ENCODE measurements at places on chromosomes 6 and 20. TPM values are rescaled to one million over a fixed set of nuclear protein-coding genes. Genes with fewer than 3 reads are reported as not detected.

Gene DEFB132
- total RNA-seq, result not detected

Gene GNMT
- total RNA-seq, result 630 TPM

Gene PBOV1
- not detected for total RNA-seq

Gene LY6G5C
- total RNA-seq, result 4.4 TPM

DNA sequence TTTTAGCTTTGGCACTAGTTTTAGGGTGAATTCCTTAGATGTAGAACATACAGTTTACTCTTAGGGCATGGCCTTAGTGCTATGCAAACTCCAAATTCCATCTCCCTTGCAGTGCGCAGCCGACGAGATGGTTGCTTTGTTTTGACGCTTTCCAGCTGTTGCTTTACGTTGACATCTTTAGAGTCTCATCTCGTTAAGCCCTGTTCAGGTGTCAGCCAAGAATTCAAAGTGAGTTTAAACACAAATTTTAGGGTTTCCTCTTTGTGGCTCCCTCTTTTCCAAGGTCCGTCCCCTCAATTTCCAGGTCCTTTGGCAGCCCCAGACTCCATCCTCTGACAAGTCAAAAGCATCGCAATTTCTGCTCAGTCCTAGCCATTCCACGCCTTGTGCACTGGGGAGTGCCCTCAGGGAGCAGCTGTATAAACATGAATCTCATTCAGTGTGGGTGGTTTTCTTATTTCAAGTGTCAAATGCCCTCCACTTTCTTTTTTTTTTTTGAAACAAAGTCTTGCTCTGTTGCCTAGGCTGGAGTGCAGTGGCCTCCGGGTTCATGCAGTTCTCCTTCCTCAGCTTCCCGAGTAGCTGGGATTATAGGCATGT is 14.1 kb upstream of the MAK start:
- no peak for DNase-seq

- DNase-seq, result no peak
Observed at GRCh38 chr6:166253778-166254204, 54.4 kb downstream of the PRR18 start.

GRCh38 chr20:63435552-63435951 is 36.9 kb downstream of the KCNQ2 start:
- no peak for DNase-seq
